Activated CD8-positive, alpha-beta memory T cell treated with anti-CD3 and anti-CD28 coated beads for 4 hours (primary cell): ENCODE measurements at places on chromosomes 16 and 17.

GRCh38 chr17:71316176-71316897, 804.5 kb upstream of the SOX9 start:
- no peak for DNase-seq

DNA sequence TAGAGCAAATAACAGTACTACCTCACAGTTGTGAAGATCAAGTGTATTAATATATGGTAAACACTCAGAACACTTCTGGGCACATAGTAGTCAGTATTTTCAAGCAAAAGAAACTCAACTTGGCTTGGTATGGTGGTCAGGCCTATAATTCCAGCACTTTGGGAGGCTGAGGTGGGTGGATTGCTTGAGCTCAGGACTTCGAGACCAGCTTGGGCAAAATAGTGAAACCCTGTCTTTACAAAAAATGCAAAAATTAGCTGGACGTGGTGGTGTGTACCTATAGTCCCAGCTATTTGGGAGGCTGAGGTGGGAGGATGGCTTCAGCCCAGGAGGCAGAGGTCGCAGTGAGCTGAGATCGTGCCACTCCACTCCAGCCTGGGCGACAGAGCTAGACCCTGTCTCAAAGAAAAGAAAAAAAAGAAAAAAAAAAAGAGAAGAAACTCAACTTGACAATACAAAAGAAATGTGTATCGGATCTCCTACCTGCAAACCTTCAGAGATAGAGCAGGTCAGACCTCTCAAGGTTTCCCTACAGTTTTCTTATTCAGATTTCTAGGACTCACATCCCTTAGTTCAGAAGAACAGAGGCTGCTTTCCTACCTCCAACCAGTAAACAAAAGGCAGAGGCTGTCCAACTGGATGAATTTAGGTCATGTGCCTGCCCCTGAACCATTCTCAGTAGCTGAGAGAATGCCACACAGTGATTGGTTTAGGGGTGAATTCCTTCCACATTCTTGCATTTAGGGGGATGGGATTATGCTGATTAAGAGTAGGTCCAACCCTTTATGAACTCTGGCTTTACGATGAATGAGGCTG, 1.7 kb upstream of the KPNA2 start:
- no peak for DNase-seq

DNA sequence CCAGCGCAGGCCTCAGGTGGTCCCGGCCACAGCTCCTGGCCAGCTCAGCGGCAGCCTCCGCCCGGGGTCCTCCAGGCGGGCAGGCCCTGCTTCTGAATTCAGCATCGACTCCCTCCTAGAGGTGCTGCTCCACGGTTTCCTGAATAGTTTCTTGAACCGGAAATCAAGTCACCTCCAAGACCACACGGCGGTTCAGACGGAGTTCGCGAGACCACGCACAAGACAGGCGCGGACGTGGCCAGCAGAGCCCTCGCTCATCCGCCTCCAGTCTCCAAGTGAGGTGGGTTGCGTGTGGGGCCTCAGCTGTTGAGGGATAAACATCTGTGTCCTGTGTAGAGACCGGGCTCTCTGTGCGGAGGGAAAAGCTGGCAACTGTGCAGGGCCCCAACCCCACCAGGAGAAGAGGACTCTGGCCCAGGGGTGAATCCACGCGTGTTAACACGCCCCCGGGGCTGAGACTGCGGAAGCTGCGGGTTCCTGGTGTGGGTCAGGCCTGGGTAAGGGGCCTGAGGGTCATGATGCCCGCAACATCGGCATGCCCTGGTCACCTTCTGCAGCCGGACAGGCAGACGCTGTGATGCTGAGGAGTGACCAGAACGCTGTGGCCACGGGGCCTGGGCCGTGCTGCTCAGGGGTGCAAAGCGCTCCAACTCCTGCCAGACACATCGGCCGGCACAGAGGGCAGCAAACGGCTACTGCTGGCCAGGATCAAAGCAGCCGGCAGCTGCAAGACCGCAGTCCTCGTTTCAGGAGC, 55.0 kb upstream of the METRNL start:
- DNase-seq = no peak

- no peak for DNase-seq
These were observed 20.6 kb downstream of the NPTX1 start for GRCh38 chr17:80455784-80456183.

GRCh38 chr17:10290041-10290440, 82.8 kb downstream of the MYH13 start:
- no peak for DNase-seq

DNA sequence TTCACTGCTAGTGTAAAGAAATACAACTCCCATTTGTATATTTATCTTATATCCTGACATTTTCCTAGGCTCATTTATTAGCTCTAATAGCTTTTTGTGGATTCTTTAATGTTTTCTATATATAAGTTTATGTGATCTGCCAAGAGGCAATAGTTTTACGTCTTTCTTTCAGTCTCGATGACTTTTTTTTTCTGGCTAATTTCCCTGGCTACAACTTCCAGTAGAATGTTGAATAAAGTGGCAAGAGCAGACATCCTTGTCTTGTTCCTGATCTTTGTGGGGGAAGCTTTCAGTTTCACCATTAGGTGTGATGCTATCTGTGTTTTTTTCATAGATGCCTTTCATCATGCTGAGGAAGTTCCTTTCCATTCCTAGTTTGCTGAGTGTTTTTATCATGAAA, 43.9 kb upstream of the ABCA3 start:
- no peak for DNase-seq

GRCh38 chr17:39082482-39082881, 69.0 kb downstream of the PLXDC1 start:
- no peak for DNase-seq

- DNase-seq = no peak
These were observed 267.4 kb upstream of the PSMD7 start for GRCh38 chr16:74029115-74029792.

- no peak for DNase-seq
These were observed 23.0 kb downstream of the ARHGAP23 start for GRCh38 chr17:38451030-38451839.

DNA sequence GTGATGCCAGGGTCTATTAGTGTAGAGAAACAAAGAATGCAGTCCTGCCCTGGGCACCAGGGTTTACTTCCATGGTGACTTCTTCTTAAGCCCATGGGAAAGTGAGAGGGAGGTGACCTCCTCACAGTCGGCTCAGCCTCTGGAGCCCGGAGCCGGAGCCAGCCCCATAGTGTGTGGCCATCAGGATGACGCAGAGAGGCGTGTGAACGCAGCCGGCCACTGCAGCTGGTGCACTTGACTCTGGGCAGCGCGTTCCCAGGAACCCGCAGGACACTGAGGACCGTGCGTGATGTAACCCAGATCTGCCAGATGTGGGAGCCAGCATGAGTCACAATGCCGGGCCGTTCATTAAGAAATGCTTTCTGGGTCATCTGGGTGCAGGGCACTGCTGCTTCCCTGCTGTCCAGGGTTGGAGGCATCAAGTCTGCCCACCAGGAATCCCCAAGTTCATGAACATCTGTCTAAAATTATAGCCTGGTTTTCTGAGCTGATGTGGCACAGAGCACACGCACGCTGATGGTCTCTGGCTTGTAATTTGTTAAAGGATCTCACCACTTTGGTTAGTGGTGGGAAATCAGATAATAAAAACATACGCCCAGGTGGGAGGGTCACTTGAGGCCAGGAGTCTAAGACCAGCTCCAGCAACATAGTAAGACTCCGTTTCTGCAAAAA, 114.1 kb downstream of the PITPNC1 start:
- no peak for DNase-seq
